ENCODE measurements at places on chromosomes 12 and 14.

DNA sequence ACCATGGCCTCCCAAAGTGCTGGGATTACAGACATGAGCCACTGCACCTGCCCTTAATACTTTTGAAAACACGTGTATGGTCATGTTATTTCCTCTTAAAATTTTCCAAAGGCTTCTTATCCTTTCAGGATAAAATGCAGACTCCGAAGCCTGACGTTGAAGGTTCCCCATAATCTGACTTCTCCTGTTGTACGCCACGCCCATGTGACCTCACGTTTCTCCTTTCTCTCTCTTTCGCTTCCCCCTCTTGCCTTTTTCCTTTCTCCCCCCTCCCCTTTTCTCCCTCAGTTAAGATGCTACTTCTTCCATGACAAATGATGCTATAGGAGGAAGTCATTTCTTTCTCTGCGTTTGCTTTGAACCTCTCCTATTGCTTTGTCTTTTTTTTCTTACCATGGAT lies 266.0 kb downstream of the FBXL14 start:
- no peak for DNase-seq

GRCh38 chr12:20800160-20800559 lies 10.3 kb upstream of the SLCO1B3 start:
- no peak for DNase-seq

DNA sequence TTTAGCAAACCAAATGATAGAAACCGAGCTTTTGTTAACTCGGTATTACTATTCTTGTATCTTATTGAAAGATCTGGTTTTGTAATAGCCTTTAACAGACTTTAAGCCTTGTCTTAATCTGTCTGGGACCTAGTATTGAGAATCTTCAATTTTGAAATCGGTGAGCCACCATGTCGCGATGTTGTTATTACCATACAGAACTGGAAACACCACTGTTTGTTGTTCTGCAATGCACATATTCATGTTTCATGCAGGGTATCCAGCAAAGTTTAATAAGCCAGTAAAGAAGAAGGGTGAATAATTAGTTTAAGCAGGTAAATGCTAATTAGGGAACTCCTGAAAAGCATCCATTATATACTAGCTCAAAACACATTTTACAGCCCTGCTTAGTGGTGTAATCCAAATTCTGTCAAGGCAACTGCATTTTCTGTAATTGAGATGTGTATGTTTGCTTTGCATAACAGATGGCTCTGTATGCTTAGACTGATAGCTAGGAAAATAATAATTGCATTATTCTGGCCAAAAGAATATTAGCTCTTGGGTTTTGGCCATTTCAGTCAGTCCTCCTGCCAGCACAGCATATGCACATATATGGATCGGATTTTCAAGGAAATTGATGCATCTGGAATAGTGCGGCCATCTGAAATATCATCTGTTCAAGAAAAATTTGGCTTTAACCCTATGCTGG lies 389.2 kb downstream of the EGLN3 start:
- no peak for DNase-seq

DNA sequence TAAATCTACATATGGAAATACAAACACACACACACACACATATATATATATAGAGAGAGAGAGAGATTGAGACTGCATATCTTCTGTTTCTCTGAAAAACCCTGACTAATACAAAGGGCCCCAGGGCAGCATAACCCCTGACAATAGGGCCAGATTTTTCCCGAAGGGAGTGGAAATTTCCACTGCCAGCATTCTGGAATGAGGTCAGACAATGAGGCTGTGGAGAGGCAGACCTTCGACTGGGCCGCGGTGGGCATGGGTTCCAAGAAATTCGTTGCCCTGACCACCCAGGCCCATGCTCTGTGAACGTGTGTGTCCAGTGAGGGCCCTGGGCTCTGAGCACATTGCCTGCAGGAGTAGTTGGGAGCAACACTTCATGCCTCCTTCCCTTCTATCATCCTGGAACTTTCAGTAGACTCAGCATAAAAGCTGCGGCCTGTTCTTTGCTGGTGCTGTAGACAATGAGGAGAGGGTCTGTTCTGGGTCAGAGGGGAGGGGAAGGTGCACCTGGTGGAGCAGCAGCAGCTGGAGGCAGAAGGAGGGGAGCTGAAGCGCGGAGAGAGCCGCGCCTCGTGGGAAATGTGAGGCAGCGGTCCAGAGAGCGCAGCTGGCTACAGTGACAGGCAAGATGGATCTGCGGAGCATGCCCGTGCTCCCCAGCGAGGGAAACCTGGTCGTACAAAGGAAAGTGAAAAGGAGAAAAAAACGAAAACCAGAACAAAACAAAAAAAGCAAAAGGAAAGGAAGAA lies 25.6 kb upstream of the CCDC60 start:
- DNase-seq: no peak

DNA sequence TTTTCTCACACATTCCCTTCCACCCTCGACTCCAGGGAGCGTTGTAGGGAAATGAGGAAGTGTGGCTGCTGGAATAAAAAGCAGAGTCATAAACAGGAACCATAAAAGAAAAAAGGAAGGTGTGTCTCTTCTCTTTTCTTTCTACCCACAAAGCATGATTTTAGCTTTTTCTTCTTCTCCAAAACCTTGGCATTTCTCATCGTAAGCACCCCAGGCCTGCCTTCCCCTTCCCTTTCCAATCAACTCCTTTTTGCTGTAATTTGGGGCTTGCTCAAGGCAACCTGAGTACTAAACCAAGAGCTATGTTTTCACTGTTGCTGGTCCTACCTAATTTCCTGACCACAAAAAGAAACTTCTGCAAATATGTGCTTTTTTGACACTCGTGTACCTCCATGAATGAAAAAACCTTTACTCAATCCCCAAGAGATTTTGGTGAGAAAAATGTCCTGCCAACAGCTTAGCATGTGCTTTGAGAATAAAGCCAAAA lies 9.2 kb downstream of the PLBD1 start:
- no peak for DNase-seq

GRCh38 chr12:48968467-48968866 lies 3.1 kb downstream of the WNT10B start:
- no peak for DNase-seq

DNA sequence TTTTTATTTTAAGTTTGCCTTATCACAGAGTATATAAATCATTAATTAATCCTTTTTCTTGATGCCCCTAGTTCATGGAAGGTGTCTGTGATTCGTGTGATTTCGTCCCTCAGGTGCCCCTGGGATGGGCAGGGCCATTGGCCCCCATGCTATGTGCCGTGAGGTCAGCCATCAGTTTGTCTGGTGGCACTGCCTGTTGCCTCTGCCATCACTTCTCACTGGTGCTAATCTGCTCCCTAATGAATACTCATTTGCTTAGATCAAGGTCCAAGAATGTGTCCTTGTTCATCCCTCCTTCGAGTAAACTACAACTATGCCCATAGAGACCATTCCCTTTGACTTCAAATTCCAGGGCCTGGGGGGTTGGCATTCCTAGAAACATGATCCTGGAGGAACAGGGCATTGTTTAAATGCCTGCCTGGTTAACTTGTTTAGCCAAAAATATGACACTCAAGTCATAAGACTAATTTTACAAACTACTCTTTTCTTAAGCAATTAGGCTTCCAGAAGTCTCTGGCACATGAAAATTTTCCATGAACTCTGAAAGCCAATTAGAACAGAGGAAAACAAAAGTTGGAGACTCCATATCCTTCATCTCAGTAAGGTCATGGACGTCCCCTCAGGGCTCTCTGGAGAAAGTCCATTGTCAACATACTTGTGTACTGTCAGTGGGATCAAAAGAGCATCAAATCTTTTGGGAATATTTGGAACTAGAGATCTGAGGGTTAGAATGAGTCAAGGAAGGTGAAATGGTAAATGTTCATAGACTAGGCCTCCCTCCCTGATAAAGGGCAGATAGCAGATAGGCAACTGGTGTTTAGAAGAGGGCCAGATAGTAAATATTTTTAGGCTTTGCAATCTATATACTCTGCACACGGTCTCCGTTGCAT lies 90.9 kb upstream of the PLXNC1 start:
- no peak for DNase-seq

Data from activated CD4-positive, alpha-beta T cell treated with anti-CD3 and anti-CD28 coated beads for 48 hours (primary cell).